Cardiac muscle cell (in vitro differentiated cells and primary cell): ENCODE measurements at places on chromosomes 4 and X. TPM values are rescaled to one million over a fixed set of nuclear protein-coding genes. Genes with fewer than 3 reads are reported as not detected.

C4orf33 gene
- polyA plus RNA-seq, result 6.4 and 7.5 TPM in 2 replicates

MAGEA2 gene
- 0.82 TPM in 1 of 2 replicates, not detected in the other for polyA plus RNA-seq

GRID2 gene
- 0.39 TPM in 1 of 2 replicates, not detected in the other for polyA plus RNA-seq

AWAT2 gene
- not detected in 2 replicates for polyA plus RNA-seq

HHIP gene
- polyA plus RNA-seq, result 0.34 and 0.99 TPM in 2 replicates
